ENCODE measurements at places on chromosomes 16 and 17. TPM values are rescaled to one million over a fixed set of nuclear protein-coding genes. Genes with fewer than 3 reads are reported as not detected.

The AURKB gene
- total RNA-seq, result not detected

The HIGD1B gene
- total RNA-seq, result not detected

The TMC8 gene
- total RNA-seq, result 7.6 TPM

The NPB gene
- total RNA-seq, result 0.22 TPM

The LITAFD gene
- not detected for total RNA-seq
